ENCODE measurements at places on chromosomes 5 and 9.

GRCh38 chr5:64603676-64604075, 86.6 kb upstream of the SHISAL2B start:
- DNase-seq = no peak

DNA sequence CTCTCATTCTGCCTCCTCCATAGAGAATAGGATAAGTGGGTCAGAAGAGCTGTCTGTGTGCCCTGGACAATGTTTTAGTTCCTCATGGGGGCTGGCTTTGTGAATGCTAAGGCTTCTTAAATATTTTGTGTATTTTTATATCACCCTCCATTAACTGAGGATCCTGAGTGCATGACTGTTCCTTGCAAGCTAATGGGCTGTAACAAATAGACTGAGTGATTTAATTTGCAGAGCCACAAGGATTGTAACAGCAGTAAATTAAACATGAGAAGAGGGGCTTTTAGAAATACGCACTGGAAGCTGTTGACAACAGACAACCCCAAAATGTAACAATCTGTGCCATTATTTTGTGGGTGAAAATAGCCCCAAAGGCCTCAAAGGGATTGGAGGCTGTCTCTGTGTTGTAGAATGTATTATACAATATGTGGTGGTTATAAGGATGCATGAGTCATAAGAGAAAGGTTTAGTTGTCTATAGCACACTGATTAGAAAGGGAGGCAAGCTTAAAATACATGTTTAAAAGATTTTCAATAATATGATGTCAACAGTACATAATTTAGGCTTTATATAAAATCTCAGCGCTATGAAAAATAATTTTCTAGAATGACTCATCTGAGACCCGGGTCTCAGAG, 152.7 kb upstream of the ACTBL2 start:
- no peak for DNase-seq

- no peak for DNase-seq
Measured at GRCh38 chr5:138927544-138927943, 52.4 kb upstream of the LRRTM2 start.

- no peak for DNase-seq
Measured at GRCh38 chr5:153952057-153952456, 86.7 kb downstream of the FAM114A2 start.

DNA sequence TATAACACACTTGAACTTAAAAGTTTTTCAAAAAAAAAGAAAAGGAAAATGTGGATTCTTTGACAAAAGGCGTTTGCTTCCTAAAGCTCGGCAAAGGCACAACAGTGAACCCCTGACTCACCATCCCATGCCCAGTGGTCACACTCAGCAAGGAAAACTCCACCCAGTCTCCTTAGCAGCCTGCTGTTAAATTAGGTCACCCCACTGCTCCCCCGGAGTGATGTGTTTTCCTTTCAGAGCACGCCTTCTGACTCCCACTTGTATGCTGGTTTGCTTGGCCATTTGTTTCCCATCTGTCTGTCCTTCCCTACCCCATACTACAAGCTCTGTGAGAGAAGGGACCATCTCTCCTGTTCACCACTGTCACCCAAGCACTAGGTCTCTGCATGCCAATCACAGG, 23.8 kb downstream of the RETREG1 start:
- peak; percentile 35 for DNase-seq

DNA sequence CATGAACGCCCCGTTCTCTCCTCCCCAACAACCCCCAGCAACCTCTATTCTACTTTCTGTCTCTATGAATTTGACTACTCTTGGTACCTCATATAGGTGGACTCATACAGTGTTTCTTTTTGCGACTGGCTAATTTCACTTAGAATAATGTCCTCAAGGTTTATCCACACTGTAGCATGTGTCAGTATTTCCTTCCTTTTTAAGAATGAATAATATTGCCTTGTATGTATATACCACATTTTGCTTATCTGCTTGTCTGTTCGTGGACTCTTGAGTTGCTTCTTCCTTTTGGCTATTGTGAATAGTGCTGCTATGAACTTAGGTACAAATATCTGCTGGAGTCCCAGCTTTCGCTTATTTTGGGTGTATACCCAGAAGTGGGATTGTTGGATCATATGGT, 42.7 kb downstream of the IQGAP2 start:
- DNase-seq = no peak

DNA sequence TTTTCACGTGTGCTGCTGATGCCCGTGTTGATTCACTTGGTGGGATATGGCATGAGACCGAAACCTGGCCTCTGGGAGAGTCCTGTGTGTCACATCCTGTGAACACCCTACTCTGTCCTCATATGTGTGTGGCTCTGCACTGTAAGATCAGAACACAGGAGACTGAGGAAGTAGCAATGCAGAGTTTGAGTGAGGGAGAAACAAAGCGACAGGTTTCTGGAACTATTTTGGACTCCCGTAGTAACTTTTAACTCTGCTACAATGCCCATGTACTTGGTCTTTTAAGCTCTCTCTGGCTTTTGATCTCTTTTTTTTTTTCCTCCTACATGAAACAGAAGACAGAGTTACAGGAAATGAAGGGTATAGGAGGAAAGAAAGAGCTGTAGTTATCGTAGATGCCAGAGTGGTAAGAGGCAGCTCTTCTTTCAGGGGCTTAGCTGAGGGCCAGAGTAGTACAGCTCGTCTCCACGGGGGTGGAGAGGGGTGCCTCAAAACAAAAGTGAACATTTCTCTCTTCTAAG, 26.6 kb downstream of the GRAMD2B start:
- DNase-seq = no peak

DNA sequence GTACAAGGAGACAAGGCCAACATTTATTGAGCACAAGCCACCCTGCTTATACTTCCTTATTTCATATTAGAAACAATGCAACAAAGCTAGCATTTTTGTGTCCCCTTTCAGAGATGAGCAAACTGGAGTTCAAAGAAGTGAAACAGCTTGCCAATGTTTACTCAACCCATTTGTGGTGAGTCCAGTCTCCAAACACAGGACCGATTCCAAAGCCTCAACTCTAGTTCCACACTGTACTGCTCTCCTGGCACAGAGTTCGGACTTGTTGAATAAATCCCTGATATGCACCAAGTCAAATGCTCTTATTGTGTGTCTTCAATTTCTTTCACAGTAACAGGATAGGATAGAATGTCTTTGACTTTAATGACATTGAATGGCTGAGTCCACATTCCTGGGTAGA, 604.8 kb upstream of the BRINP1 start:
- DNase-seq = no peak

DNA sequence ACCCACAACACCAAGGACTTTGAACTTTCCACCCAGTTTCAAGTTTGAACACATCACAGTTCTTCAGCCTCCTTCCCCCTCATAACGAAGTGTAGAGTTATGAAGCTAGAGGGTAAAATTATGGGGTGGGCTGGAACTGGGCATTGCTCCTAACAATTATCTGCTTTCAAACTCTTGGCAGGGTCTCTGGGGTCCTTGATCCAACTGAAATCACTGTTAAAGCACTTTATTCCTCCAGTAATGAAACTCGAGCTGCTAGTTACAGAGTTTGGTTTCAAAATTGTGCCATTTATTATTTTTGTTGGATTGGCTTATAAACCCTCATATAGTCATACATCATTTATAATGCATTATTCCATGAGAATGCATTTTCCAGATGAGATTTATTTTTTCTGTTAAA, 158.5 kb downstream of the RGS3 start:
- DNase-seq = no peak

- no peak for DNase-seq
Measured at GRCh38 chr5:17222664-17223063, 5.2 kb downstream of the BASP1 start.

All from GM04504 (cell line).